LHCN-M2 (cell line): ENCODE measurements at places on chromosomes 11 and 22.
A peak's percentile ranks its signal among the peaks of the same experiment; 100 is the strongest.

GRCh38 chr11:116065986-116066385 is 561.8 kb upstream of the CADM1 start:
- DNase-seq: no peak

- DNase-seq: no peak
These were observed 11.1 kb downstream of the NEAT1 start for GRCh38 chr11:65433657-65434056.

DNA sequence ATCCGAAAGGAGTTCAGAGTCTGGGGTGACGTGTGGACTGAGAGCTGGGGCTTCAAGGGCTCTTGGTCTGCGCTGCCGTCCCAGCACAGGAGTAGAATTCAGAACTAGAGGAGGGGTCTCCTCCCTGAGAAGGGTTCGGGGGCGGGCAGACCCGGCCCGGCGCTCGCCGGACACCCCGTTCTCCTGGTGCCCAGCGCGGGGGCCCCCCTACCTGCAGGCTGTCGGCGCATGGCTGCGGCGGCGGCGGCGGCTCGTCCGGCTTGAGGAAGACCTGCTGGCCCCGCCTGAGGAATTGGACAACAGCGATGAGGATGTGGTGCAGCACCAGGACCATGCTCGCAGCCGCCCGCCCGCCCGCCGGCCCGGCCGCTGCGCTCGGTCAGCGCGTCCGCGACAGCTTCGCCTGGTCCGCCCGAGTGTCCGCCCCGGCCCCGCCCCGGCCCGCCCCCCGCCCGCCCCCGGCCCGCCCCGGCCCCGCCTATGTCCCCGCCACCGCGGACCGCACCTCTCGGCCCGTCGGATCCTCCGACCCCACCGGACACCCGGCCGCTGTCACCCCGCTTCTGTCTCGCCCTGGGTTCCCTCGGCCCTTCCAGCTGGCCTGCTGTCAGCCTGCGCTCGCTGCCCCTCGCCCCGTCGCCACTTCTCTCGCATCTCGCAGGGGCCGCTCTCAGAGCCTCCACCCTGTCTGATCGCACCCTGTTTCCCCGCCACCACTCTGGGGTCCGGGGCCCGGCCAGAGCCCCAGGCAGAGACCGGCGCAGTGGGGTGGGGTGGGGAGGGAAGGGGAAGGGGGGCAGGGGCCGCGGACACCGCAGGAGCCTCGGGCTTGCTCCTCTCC is 32.0 kb downstream of the PDE2A start:
- no peak for DNase-seq

DNA sequence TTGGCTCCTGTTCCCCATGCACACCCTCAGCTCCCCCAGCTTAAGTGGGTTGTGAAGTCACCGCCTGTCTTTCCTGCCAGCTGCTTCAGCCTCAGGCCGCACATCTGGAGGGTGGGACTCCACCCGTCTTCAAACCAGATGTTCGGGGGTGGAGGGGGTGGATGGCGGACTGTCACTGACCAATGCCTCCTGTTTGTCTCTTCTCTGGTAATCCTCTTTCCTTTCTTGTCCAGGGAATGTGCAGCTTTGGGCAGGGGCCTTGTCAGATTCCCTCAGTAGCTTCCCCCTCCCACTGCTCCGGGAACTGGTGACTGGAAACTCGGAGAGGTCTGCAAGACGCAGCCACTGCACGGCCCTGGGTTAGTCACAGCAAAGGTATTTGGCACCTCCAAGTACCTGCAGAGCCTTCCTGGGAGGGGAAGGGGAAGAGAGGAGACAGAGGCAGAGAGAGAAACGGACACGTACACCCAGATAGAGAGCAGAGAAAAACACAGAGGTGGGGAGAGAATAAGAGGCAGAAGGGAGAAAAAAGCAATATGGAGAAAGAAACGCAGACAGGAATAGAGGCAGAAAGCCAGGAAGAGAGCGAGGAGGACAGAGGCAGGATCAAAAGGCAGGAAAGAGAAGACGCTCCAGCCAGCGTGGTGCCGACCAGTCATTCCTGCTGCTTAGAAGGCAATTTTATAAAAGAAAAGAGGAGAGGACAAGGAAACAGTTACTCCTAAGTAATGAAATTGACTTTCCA is 56.1 kb upstream of the TIMP3 start:
- no peak for DNase-seq

- DNase-seq: no peak
These were observed 144.9 kb downstream of the MAML2 start for GRCh38 chr11:96197801-96198701.

- DNase-seq: peak; percentile 12
These were observed at the start of gene FOLR1 for GRCh38 chr11:72191961-72192381. Gene FOLR1 (plus strand): TSS chr11:72192140. CDS start chr11:72192174, 34 bp downstream.

DNA sequence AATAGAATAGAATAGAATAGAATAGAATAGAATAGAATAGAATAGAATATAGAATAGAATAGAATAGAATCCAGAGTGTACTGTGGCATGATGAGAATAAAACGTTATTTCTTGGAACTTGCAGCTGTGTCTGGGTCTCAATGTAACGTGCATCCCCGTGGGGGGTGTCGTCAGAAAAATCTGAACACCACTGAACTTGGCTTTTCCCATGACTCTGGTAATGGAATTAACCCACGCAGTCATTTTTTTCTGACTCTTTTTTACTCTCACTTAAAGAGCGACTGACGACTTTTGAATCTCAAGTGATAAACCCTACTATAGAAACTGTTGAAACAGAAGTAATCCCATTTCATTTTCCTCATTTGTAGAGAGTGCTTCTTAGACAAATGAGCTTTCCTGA is 92.4 kb upstream of the BID start:
- no peak for DNase-seq

DNA sequence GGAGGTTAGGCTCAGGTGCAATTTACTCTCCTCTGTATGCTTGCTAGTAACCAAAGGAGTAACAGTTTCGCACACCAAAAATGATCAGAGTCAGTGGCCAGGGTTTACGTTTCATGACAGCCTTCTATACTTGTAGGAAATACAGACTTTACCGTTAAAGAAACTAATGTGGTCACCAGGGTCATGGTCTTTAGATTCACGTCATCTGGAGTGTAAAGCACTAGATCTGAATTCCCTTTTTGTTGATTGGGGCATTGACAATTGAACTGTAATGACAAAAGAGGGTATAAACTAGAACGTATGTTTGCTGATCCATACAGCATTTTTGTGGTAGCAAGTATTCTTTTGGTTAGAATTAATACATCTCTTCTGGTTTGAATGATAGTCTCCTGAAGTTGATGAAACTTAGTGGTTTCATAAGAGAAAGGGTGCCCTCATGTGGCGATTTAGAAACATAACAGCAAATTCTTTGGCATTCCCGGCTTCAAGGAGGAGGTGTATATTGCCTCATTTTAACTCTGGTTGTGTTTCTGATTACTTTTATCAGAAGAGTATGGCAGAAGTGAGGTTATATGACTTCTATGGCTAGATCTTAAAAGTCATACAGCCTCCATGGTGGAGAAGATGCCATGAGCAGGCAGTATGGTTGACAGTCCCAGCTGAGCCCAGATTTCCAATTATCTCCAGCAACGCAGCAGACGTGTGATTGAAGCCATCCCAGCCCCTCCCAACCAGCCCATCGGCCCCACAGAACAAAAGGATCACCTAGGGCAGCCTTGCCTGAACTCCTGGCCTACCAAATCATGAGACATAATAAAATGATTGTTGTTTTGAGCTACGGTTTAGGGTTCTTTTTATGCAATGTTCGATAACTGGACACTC is 35.1 kb downstream of the MMP7 start:
- DNase-seq: peak; percentile 80

GRCh38 chr11:125176866-125177265 is 12.3 kb downstream of the PKNOX2 start:
- DNase-seq: no peak

GRCh38 chr11:113894421-113894996 is 10.1 kb upstream of the HTR3B start:
- DNase-seq: no peak

DNA sequence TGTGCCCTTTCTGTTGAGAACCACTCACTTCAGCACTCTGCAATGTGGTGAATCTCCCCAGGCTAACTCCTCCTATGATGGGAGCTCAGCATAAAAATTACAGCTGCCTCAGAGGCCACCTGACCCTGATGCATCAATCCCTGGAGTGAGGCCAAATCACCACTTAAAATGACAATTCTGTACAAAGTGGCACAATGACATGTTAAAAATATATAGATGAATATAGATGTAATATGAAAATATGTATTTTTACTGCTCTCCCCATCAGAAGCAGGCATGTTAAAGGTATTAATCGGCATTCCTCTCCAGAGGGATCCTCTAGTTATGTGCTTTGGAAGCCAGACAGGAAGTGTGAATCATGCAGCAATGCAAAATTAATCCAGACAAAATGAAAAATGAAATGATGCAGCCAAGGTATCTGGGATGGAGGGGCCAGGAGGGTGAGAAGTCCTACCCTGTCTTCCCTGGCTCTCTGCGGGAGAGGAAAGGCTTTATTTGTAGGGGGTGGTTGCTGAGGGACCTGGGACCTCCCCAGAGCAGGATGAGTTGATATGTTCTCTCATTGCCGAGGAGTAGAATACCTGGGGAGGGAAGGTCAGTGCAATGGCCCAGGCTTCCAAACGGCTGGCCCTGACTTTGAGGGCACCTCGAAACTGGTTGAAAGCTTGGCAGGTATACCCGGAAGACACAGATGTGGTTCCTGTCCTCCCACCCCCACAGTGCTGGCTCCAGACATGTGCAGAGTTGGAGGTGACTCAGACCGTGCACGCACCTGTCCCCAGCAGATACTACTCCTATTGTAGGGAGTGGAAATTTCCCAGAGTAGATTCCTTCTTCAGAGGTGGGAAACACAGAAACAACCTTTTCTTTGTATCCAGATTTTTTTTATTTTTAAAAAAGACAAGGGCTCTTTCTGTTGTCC is 347.9 kb upstream of the NCAM1 start:
- DNase-seq: peak; percentile 67

GRCh38 chr22:38984224-38984623 is 2.1 kb downstream of the APOBEC3B start:
- no peak for DNase-seq

DNA sequence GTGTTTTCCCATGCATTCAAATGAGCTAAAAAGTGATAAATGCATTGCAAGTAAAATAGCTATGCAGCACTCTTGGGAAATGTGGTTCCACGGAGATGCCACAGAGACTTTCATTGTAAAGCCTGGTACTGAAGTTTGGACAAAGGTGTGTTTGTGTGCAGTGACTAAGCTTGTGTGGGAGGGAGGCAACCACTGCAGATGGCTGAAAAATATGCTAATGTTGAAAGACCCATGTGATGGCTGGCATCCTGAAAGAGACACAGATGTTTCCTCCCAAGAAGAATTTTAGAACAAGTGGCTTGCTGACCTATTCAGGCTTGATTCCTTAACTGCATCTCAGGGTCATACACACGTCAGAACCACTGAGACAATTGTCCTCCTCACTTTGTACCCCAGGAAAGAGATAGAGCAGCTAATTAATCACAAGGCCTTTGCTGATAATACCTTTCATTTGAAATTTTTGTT is 73.8 kb downstream of the FAM76B start:
- no peak for DNase-seq

DNA sequence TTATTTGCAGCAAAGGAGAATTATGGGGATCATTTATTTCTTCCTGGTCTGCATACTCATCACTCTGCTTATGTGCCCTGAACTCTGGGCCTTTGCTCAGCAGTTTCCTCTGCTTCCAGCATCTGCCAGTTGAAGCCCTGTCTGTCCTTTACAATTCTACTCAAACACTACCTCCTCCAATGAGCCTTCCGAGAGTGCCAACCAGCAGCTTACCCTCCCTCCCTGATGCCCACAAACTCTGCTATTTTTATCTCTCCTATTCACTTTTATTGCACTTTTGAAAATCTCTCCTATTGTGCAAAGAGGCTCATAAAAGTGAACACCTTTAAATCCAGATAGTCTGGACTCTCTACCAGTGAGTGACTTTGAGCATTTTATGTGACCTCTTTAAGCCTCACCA is 3.6 kb upstream of the ME3 start:
- no peak for DNase-seq

GRCh38 chr22:19525116-19525660 is 978 bp upstream of the CLDN5 start:
- no peak for DNase-seq

GRCh38 chr22:25363474-25363873 is 144.0 kb downstream of the CRYBB2 start:
- no peak for DNase-seq

DNA sequence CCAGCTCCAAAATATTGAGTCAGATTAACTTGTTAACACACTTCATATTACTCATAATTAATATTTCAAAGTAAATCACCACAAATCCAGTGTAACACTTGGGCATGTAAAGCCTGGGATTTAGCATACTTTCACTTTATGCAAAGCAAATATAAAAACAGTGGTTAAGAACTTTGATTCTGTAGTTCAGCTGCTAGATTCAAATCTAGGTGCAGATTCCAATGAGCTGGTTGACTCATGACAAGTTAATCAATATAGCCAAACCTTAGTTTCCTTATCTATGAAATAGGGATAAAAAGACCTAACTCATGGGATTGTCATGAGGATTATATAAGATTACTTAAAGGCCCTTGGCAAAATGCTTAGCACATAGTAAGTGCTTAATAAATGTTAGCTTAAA is 45.9 kb downstream of the ARHGAP42 start:
- DNase-seq: no peak

- no peak for DNase-seq
These were observed 1345.3 kb downstream of the FAM181B start for GRCh38 chr11:81388326-81388725.

GRCh38 chr22:17368554-17369438 is 464 bp upstream of the CECR2 start:
- no peak for DNase-seq

- no peak for DNase-seq
These were observed 575 bp downstream of the MFNG start for GRCh38 chr22:37485395-37486223.

- no peak for DNase-seq
These were observed 5.5 kb upstream of the DUSP18 start for GRCh38 chr22:30673136-30673535.

DNA sequence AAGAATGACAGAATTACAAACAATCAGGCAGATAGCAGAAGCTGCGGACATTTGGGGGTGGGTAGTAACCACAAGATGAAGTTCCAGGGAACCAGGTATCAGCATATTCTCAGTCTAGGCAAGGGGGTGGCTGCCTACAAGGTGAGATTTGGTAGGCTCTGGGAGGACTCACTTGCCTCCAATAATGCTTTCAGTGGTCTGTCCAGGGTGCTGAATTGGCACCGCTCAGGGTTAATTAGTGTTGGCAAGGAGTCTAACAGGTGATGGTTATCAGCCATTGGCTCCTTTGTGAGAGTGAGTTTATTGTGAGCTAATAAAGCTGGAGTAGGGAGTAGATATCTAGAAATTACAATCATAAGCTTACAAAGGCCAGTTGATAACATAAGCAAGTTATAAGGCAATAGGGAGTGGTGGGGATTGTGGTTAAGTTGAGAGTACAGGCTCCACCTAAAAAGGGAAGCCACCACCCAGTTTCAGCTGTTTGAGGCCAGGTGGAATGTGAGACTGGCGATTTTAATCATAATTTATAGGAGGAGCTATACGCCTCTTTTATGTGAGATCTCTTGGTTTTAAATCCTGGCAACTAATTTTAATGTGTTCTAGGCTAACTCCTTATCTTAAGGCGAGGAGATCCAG is 320.5 kb downstream of the MIAT start:
- no peak for DNase-seq
